ENCODE measurements at places on chromosomes 5 and 9.

DNA sequence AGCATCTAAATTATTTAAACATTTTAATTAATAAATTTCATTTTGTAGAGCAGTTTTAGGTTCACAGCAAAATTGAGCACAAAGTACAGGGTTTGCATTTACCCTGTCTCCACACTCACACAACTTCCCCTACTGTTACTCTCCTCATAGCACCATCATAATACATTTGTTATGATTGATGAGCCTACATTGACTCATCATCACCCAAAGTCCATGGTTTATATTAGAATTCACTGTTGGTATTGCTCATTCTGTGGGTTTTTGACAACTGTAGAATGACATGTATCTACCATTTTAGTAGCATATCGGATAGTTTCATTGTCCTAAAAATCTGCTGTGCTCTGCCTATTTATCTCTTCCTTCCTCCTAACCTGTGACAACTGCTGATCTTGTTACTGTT is 411.1 kb upstream of the MPDZ start:
- no peak for DNase-seq

DNA sequence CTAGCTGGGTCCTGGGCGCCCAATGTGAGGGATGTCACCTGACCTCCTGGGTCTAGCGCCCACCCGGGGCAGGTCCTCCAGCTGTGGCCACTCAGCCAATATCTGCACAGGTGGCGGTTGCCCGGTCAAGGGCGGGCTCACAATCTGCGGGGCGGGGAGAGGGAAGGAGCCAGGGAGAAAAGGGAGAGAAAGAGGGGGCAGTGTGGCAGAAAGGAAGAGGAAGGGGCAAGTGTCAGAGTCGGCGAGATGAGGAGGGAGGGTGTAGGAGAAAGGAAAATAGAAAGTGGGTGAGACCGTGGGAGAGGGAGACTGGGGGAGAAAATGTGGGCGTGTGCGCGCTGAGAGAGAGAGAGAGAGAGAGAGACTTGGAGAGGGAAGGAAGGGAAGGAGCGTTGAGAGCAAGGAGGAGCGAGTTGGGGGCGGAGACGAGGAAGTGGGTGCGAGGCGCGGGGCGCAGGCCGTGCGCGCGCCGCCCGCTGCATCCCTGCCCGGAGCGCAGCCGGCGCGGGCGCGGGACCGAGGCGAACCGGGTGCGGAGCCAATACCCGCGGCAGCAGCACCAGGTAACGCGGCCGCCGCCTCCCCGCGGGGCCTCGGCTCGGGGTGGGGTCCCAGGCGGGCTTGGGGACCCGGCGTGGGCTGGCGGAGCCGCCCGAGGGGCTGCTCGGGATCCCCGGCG is at the start of gene HRH2:
Gene HRH2 (plus strand): TSS at position 479 of the 679 bp plus-strand sequence. CDS start 25,163 bp downstream, outside the sequence.
- DNase-seq = no peak

DNA sequence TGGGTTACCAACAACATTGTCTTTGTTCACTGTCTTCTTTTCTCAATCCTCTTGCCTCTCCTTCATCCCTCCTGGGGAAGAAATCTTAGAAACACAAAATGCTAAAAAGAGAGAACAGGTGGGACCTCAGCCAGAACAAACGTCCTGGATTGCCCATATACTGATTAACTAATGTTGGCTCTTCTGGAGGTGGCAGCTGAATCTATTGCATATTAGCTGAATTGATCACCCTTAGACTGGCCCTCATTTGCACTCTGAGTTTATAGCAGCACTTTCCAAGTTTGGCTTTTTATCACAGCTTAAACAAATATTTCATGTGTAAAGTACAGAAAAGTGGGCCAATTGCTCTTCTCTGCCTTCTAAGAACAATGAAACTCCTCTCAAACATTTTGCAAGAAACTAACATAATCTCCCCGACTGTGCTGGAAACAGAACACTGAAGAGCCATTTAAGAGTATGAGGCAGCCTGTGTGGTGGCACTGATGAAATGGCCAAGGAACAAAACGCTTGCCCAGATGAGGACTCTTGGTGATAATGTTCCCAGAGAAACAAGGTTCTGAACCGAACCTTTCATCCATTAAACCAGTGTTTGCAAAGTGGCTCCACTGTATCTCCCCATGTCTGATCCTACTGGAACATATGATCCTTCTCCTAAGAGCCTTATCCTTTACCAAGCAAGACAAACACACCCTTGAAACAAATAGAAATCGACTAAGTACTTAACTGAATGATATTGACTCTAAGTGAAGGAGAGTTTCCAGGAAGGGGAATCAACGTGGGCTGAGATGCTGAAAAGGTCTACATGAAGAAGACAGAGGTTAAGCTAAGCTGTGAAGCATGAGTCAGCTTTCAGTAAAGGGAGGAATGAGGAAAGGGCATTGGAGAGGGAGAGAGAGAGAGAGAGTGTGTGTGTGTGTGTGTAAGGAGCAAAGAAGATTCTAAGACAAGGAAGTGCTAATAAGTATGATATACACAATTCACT is 83.2 kb upstream of the LIFR start:
- no peak for DNase-seq

GRCh38 chr9:134088063-134088725 is 20.4 kb upstream of the BRD3 start:
- no peak for DNase-seq

DNA sequence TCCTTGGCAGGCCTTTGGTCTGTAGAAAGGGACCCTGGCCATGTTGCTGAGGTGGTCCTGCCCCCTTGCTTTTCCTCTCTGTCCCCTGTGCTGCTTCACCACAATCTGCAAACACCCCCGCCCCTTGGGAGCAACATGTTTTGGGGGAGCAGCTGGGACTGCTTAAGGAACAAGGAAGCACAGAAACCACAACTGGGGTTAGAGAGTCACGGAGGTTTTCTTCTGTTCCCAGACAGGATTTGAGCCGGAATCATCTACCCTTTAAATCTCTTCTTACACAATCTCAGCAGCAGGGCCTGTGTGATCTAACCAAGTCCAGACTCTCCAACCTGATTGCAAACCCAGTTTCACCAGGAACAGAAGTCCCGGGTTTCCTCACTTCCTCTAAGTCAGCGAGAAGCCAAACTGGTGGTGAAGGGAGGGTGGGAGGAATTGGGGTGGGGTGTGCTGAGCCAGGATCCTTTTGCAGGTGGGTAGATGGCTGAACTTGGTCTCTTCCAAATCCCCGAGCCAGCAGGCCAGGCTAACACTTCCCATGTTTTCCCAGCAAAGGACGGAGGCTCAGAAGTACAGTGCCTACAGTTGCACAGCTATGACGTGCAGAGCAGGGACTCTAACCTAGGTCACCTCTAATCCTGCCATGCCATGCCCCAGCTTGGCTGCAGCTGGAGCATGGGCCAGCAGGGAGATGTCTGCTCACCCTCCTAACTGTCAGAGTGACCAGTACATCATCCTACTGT is 25.0 kb downstream of the SH3PXD2B start:
- no peak for DNase-seq

- no peak for DNase-seq
Observed at GRCh38 chr9:98688710-98689495, 19.8 kb downstream of the GABBR2 start.

- DNase-seq = no peak
Observed at GRCh38 chr5:170145462-170145861, 39.8 kb downstream of the FOXI1 start.

GRCh38 chr9:129698254-129698757 is 32.9 kb downstream of the PRRX2 start:
- no peak for DNase-seq

DNA sequence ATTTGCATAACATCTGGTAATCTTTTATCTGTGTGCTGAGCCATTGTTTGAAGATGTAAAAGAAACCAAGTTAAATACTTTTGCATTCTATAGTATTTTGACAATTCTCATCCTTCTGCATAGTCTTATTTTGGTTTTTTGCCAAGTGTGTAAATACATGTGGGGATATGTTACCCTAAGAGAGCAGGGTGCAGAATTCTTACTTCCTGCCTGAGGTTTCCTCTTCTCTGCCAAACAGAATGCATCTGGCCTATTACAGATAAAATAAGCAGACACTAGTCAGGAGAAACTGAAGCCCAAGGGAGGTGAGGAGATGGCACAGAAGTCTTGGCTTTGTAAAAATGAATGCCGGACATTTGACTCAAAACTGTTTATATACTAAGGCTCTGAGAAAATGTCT is 462.1 kb downstream of the TMEM38B start:
- no peak for DNase-seq

GRCh38 chr5:99191206-99191745 is 262.5 kb upstream of the CHD1 start:
- no peak for DNase-seq

GRCh38 chr9:68750255-68750654 is 45.2 kb downstream of the PIP5K1B start:
- no peak for DNase-seq

DNA sequence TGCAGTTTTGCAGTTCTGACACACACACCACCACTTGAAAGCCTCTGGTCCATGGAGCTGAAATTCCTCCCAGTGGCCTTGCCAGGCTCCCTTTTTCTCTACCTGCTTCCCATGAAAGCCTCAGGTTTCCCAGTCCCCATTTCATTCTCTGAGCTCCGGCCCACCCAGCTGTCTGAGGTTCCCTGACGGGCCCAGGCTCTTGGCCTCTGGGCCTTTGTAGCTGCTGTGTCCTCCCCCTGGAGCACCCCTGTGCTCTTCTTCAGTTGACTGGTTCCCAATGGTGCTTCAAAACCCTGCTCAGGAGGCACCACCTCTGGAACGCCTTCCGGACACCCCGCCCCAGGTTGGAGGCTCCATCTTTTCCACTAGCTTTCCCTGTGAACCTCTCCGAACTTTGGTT is 155.9 kb upstream of the SHB start:
- DNase-seq = no peak

- no peak for DNase-seq
Observed at GRCh38 chr9:81552581-81552991, 136.8 kb downstream of the TLE1 start.

- DNase-seq = peak; percentile 73
Observed at GRCh38 chr5:134436523-134437339, 25.1 kb upstream of the CDKN2AIPNL start.

DNA sequence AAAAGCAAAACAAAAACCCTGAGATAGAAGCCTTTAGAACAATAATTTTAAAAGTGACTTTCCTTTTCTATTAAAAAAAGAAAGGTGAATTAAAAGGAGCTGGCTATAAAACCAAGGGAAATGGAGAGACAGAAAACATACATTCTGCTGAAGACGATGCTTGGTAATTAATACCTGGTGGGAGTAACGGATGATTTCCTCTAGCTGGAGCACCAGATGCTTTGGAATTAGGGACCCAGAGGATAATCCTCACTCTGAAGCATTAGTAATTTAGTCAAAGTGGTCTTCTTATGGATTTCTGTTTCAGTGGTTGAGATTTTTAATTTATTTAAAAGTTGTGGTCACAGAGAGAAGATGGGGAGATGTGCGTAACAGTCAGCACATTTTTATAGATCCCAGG is 982.5 kb downstream of the TLE4 start:
- no peak for DNase-seq

GRCh38 chr9:76417394-76417793 is 23.2 kb upstream of the RFK start:
- DNase-seq = no peak

GRCh38 chr5:148820461-148821395 is 5.7 kb upstream of the ADRB2 start:
- no peak for DNase-seq

- no peak for DNase-seq
Observed at GRCh38 chr9:113853333-113853732, 22.8 kb upstream of the ZNF618 start.

All from natural killer cell treated with Interleukin-12 subunit alpha and Interleukin-12 subunit beta and Interleukin-15 and Interleukin-18, amount 100 ng/mL, for 72 hours (primary cell).